ENCODE measurements at places on chromosomes 6 and 20. TPM values are rescaled to one million over a fixed set of nuclear protein-coding genes. Genes with fewer than 3 reads are reported as not detected.

RRAGD gene
- 0.47 TPM for polyA plus RNA-seq

CST2 gene
- polyA plus RNA-seq: not detected

SULF2 gene
- polyA plus RNA-seq: 0.69 TPM

- H3K4me1 ChIP-seq: no peaks in the 10 kb centered on the region
- H3K36me3 ChIP-seq: no peaks in the 10 kb centered on the region
- H3K27me3 ChIP-seq: peaks cover 14% of the 10 kb centered on the region
- H3K4me3 ChIP-seq: no peak overlapping the region
- no peak for DNase-seq
- H3K27ac ChIP-seq: no peak overlapping the region
Measured at GRCh38 chr6:143375022-143375585, 75.4 kb downstream of the ADAT2 start.

GRCh38 chr20:823574-823902 lies 10.0 kb upstream of the FAM110A start:
- peaks cover 3% of the 10 kb centered on the region for H3K4me1 ChIP-seq
- no peak overlapping the region for H3K4me3 ChIP-seq
- no peaks in the 10 kb centered on the region for H3K27me3 ChIP-seq
- no peak for DNase-seq
- no peak overlapping the region for H3K27ac ChIP-seq
